AG04450 (cell line): ENCODE measurements at places on chromosomes 13 and 19.

DNA sequence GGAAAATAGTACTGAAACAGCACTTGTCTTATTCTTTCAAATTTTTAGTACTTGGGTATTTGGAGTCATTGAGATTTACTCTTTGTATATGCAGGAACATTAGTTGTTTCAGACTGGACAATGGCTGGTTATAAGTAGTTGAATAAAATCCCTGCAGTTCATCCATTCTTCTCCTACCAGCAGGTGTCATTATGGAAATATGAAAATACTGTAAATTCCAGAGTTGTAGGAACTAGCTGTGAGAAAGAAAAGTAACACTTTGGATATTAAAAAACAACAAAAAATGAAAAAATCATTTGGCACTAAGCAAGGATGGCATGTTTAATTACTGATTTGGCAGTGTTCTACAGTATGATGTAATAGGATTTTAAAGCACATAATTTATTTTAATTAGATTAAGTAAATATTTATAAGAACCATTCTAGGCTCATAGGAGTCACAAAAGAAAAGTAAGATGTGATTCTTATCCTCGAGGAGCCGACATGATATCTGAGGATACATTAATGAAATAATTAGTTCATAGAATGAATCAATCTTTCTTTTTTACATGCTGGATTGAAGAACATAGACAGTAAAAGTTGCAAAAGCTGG is 155.3 kb downstream of the KCNRG start:
- DNase-seq: no peak

GRCh38 chr19:30649934-30650614 is 277.9 kb downstream of the ZNF536 start:
- DNase-seq: no peak

DNA sequence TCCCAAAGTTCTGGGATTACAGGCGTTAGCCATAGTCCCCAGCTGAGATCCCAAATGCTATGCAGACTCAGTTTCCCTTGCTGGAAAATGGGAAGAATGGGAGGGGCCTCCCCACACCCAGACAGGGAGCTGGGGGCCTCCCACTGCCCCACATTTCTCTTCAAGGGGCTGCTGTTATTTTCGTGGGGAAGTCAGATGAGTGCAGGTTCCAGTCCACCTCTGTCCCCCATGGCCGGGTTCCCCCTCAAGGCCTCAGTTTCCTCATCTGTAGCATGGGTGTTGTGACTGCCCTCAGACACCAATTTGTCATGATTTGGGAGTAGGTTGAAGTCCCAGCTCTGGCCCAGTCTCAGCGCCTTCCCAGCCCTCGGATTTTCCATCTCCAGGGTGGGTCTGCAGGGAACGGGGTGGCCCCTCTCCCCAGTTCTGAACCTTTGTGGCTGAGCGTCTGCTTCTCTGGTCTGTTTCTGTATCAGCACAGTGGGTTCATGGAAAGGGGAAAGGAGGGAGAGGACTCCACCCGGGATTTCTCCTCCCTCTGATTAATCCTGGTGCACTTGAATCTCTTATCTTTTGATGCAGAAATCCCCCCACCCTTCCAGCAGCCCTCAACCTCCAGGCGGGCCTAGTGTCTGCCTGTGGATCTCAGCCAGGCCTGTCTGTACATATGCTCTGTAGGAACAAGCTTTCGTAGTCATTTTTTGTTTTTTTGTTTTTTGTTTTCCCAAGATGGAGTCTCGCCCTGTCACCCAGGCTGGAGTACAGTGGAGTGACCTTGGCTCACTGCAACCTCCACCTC is 12.2 kb downstream of the NFIC start:
- DNase-seq: no peak

GRCh38 chr19:44960906-44961728 is 5.9 kb downstream of the CLPTM1 start:
- DNase-seq: no peak

DNA sequence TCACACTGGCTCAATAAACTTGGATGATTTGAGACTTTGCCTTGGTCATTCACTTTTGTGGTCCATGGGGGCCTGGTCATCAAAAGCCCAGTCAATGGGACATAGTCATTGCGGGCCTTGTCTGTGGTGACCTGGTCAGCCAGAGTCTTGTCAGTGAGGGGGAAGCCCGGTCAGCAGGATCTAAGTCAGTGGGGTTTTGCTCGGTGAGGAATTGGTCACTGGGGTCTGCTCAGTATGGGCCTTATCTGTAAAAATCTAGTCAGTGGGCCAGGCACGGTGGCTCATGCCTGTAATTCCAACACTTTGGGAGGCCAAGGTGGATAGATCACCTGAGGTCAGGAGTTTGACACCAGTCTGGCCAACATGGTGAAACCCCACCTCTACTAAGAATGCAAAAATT is 63.7 kb upstream of the TPM4 start:
- no peak for DNase-seq

DNA sequence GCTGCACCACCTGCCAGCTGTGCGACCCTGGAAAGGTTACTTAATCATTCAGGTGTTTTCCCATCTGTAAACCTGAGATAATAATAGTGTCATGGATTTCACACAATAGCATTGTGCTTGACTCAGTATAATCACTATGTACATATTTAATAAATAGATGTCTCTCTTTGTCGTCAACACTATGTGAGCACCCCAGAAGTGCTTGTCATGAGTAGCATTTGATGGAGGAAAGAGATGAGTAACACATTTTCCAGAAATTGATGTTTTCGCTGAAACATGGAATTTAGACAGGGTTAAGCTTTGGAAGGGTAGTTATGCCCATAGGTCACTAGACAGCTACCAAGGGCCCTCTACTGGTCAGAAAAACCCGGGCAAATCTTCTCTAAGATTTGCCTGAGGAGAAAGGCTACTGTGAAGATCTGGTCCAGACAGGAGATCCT is 9.5 kb upstream of the MBNL2 start:
- no peak for DNase-seq

GRCh38 chr19:1742989-1743696 is 10.2 kb upstream of the ONECUT3 start:
- no peak for DNase-seq

DNA sequence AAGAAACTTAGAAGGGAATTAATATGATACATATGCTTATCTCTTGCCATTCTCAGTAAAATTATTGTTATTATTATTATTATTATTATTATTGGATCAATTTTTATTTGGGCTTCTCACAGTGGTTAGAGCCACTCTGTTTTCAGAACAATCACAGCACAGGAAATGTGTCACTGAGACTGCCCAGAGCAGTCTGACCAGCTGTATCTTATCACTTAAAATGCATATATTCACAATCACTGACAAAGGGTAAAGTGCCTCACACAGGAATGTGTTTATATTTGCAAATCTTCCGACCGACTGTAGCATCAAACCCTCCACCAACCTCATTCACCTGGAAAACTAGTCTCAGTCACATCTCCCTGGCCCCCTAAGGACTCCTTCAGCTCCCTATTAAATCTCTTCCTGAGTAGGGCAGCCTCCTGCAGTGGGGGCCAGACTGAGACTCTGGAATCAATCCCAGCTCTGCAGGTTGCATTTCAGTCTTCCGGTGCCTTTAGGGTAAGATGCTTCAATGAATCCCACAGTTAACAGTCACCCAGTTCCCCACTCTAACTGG is 738.3 kb upstream of the SLITRK5 start:
- no peak for DNase-seq

- no peak for DNase-seq
Observed at GRCh38 chr19:12034620-12035019, 859 bp downstream of the ZNF433 start.

DNA sequence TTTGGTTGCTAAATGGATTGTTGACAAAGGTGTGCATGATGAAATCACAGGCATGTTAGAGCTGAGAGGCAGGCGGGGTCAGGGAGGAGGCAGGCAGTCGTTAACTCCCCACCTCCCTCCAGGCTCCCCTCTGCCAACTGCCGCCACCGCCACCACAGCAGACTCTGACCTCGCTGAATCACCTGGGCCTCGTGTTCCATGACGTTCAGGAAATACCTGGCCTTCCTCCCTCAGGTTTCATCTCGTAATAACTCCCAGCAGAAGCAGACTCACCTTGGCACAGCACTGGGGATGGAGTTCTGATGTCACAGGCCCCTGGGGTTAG is 198.5 kb downstream of the KATNAL1 start:
- DNase-seq: no peak

DNA sequence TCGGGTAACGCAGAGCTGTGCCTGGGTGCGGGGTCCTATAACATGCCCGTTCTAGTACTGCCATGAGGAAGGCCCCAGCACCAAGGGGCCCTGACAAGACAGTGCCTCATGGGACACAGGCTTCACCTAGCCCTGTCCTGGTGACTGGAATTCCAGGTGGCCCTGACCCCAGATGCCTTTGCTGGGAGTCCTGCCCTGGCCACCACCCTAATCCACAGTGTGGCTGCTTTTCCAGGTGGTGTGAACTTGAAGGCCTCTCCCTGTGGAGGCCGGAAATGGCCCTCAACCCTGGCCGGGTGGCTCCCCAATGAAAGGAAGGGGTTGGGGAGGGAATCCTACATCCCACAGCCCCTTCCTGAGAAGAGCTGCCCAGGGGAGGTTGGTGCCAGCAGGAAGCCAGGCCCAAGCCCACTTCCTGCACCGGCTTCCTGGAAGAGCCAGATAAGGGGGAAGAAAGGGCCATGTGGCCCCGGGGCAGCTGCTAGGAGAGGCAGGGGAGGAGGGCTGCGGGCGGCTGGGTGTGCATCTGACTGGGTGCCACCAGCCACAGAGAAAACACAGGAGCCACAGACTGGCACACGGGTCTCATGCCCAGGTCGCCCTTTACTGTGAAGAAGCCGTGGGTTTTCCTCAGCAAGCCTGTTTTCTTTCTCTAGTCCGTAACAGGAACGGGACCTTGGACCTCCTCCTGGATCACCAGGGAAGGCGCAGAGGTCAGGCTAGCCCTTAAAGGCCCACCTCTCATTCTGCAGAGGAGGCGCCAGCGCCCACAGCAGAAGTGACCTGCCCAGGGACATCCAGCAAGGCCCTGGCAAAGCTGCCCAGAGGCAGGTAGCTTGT is 4.7 kb downstream of the LSM4 start:
- DNase-seq: no peak

- no peak for DNase-seq
Observed at GRCh38 chr13:20873348-20873747, 29.2 kb downstream of the XPO4 start.
